ENCODE measurements at places on chromosomes 1 and 21.

- peak; percentile 87 for DNase-seq
Measured at GRCh38 chr1:234647245-234647644, 37.3 kb upstream of the IRF2BP2 start.

DNA sequence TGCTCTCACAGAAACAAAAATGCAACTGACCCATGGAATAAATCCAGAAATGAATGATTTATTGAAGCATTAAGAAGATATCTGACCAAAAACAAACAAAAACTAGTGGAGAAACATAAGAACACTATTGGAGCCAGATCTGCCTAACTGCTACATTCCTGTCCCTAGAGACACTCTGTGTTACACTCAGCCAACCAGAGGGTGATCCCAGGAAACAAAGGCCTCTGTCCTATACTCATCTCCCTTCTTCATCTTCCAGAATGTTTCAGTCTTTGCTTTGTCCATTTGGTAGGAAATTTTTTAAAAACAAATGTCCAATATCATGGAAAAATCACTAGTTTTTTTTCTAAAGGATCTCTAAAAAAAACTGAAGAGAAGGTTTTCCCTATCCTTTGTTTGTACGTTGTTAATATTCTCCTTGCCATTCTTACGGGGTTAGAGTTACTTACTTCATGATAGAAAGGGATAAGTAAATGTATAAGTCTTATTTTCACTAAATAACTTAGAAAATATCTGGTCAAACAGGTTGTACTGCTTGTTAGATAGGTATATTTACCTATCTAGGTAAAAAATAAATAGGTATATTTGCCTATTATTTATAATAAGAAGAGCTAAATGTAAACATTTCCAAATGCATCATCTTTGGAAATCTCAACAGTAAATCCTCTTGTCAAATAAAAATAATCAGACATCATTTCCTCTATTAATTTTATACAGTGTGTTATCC, 59.1 kb downstream of the NME7 start:
- DNase-seq: no peak

DNA sequence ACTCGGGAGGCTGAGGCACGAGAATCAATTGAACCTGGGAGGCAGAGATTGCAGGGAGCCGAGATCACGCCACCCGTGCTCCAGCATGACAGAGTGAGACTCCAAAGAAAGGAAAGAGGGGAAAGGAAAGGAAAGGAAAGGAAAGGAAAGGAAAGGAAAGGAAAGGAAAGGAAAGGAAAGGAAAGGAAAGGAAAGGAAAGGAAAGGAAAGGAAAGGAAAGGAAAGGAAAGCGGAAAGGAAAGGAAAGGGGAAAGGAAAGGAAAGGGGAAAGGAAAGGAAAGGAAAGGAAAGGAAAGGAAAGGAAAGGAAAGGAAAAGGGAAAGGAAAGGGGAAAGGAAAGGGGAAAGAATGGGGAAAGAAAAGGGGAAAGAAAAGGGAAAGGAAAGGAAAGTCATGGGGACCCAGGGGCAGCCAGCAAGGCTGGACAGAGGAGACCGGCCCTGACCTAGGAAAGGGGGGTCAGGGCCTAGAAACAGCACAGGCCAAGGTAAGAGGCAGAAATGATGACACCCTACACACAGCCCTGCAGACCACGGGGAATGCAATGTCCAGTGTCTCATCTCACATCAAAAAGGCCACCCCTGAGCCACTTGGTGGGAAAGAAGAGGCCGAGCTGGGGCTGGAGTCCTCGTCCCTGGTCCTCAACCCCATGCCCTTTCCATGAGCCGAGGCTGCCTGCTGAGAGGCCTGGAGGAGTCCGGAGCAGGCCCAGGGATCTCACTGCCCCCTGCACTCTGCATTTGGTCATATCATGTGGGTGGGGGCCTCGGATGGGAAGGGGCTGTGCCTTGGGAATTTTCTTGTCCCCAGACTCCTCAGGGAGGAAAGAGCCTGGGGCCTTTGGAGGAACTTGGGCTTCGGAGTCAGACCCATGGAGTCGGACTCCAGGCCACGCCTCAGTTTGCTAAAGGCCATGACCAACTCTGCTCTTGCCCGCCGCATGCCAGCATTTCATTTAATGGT, 18.8 kb upstream of the LAPTM5 start:
- no peak for DNase-seq

GRCh38 chr1:231217056-231217455, 24.0 kb upstream of the GNPAT start:
- no peak for DNase-seq

DNA sequence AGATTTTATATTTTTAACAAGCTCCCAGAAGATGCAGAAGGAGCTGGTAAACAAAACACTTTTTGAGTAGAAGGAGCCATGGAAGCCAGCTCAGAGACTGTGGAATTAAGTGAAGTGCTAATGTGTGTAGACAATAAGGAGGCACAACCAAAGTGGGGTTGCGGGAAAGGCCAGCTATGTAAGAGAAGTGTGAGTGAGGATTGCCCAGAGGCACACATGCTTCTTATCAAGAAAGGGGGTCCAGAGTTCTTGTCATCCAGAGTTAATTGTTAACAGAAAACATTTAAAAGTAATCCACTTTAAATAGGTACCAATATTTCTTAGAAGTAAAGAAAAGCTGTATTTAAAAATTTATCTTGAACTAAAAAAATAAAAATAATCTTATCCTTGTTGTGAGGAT, 136.8 kb downstream of the OLFM3 start:
- DNase-seq: no peak

- DNase-seq: no peak
Measured at GRCh38 chr1:18614069-18614735, 16.4 kb upstream of the PAX7 start.

GRCh38 chr1:222991908-222992307, 151.1 kb downstream of the TLR5 start:
- DNase-seq: no peak

- DNase-seq: no peak
Measured at GRCh38 chr1:200374569-200375295, 35.1 kb downstream of the ZNF281 start.

DNA sequence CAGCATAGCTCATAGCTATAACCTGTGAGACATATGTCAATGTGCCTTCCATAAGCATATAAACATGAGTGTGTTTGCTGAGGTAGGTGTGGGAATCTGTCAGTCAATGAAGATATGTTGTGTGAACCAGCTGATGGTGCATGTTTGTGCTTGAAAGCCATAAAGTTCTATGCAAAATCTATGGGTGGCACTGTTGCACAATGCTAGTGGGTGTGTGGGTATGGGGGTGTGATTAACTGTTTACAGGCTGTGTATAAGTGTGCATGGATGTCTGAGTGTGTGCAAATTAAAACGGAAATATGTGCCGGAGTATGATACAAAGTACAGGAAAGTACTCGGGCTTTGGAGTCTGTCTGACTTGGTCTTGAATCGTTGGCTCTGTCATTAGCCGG, 1.0 kb upstream of the ATP2B4 start:
- no peak for DNase-seq

DNA sequence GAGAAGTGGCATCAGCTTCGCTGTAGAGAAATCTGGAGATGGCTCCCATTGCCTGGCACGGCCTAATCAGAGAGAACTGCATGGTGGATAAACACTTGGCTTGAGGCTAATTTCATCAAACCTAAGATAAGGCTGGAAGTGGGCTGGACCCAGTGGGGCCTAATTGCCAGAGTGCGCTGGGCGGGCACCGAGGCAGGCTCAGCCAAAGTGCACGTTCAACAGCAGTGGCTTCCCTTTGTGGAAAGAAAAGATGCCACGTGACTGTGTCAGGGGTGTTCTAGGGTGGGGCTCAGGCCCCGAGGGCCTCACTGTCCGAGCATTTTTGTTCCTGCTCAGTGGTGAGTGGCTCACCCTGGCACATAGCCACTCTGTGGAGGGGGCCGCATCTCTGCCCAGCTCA, 5.8 kb downstream of the PLCH2 start:
- no peak for DNase-seq

- DNase-seq: peak; percentile 65
Measured at GRCh38 chr1:154813300-154813816, 56.7 kb downstream of the KCNN3 start.

DNA sequence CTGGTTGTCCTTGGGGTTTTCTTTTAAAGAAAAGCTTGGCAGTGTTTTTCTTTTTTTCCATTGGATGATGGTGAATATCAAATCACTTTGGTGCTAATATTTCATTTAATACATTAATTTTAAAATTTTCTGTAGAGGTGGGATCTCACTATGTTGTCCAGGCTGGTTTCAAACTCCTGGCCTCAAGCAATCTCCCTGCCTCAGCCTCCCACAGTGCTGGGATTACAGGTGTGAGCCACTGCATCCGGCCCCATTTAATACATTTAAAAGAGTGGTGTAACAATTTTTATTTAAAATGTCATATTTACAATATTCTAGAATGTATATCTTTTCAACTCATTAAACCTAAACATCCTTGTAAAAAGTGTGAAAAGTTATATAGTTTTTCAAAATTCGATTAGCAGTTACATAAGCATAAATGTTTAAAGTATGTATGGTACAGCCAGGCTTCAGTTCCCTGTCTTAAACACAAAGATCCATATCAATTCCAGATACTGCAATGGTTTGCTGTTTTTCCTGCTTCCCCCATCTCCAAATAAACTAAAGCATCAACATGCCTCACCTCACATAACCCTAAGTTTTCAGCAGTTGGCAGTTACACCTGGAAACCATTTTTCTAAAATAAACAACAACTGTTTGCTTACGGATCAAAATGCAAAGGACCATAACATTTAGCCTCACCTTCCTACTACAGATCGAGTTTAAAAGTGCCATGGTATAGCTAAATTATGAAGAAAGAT, 8.9 kb upstream of the LGALS8 start:
- DNase-seq: peak; percentile 94

GRCh38 chr1:211474451-211474850, 17.5 kb downstream of the RD3 start:
- no peak for DNase-seq

GRCh38 chr1:219099307-219099706, 74.4 kb upstream of the LYPLAL1 start:
- no peak for DNase-seq

- no peak for DNase-seq
Measured at GRCh38 chr1:232192781-232193450, 437.0 kb downstream of the SIPA1L2 start.

GRCh38 chr1:246492611-246493245, 14.4 kb downstream of the SMYD3 start:
- DNase-seq: peak; percentile 58

GRCh38 chr1:151131701-151132334, 14.6 kb downstream of the SEMA6C start:
- no peak for DNase-seq

DNA sequence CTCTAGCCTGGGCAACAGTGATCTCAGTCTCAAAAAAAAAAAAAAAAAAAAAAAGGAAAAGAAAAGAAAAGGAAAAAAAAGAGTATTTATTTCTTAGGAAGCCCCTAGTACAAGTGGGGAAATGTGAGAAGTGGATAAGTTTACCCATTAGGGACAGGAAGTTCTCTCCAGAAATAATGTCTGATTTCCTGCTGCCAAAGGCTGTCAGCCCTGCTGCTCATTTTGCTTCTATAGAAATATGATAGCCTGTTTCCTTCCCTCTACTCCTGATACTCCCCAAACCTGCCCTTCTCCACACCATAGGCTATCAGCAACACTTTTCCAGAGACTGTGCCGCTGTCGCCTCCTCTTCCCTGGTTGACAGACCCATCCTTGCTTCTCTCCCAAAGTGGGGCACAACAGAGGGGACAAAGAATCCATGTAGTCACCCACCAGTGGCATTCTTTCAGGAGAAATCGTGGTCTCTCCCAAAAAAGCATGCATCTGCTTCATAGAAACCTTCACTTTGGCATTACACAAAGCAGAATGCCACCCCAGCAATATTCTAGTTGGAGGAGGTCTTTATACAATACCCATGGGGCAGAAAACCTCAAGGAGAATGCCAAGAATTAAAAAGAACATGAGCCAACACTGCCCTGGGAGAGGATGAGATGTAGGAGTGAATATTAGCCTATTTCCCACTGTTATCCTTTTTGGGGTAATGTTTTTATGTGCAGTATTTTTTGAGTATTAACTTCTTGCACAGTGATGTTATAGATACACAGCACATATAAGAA, 166.3 kb upstream of the NR5A2 start:
- DNase-seq: no peak

DNA sequence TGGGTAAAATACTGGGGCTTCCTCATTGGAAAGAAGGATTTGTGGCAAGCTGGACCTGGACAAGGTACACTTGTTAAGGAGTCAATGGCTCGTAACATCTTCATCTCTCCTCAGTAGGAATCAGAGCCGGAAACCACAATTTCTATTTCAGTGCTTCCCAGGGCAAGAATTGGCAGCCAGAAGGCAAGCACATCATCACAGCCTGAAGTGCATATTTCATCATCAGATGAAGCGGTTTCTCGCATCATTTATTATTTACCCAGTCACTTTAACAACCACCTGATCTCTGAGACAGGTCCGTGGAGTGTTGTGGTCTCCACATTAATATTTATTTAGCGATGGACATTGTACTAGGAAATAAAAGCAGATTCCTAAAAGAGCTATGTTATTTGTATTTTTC, 55.0 kb downstream of the KCNJ15 start:
- DNase-seq: no peak

- no peak for DNase-seq
Measured at GRCh38 chr1:200184196-200184595, 156.7 kb downstream of the NR5A2 start.

DNA sequence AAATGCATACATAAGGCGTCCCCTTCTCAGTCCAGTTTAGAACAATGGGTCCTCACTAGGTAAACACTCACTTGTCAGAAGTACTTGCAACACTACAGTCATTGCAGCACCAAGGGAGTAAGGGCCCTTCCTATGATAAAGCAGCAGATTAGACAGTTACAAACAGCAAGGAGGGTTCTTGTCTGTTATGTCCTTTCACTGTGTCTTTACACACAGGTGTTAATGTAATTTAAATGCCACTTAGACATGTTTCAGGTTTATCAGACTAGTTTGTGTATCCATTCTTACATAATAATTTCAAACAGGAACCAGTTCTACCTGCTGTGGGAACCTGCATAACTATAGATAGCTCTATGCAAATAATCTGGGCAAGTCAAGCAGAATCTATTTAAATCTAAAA, 105.6 kb upstream of the USH2A start:
- peak; percentile 54 for DNase-seq

DNA sequence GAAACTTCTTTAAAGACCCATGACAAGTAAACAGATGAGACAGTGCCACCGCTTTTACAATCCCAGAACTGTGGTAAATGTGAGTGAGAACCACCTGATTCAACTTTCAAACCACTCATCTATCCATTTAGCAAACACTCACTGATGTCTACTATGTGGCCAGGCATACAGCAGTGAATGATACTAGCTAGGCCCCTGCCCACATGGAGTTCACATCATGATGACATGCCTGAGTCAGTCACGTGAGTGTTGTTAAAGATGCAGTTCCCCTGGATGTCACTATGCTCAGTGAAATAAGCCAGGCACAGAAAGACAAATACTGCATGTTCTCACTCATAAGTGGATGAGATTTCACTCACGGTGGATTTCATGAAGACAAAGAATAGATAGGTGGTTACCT, 28.4 kb downstream of the STX6 start:
- DNase-seq: no peak

Data from NCI-H774 (cell line).